Inflammatory macrophage treated with lipopolysaccharide for 4 hours (primary cell): ENCODE measurements at places on chromosomes 11 and 22.
A peak's percentile ranks its signal among the peaks of the same experiment; 100 is the strongest.

GRCh38 chr22:49494555-49494954, 333.1 kb downstream of the BRD1 start:
- DNase-seq = no peak

DNA sequence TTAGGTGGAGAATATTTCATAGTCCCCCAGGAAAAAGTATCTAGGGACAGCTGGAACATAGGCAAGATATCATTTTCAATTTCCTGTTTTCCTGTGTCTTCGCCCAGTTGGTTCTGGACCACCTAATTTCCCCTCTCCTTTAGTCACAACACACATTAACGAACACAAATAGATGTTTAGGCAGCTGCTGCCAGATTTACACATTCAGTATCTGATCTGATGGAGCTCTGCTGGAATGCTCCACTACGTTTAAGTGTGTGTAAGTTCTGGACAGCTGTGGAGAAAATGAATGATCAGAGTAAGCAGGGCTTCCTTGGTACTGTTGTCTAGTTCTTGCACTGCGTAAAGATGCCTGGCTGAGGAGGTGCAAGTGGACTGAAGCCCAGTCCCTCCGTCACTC, 36.1 kb upstream of the CLPB start:
- no peak for DNase-seq

- no peak for DNase-seq
These were observed 155.1 kb upstream of the SOX6 start for GRCh38 chr11:16511116-16512114.

- DNase-seq = no peak
These were observed 285.2 kb downstream of the METTL15 start for GRCh38 chr11:28393348-28393747.

DNA sequence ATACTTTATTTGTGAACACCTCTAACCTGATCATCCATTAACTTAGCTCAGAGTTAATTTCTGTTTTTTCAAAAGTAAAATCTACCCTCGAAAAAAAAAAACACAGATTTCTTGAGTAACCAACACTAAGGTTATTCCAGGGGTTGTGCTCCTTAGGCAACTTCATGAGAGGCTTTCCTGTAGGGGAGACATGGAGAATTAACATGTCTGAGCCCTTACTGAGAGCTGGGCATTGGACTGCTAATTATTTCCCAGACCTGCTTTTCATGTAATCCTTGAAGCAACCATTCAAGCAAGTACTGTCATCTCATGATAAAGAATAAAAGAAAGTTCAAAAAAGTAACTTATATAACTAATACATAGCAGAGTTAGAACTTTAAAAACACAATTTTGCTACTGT, 13.5 kb upstream of the UPB1 start:
- DNase-seq = no peak

DNA sequence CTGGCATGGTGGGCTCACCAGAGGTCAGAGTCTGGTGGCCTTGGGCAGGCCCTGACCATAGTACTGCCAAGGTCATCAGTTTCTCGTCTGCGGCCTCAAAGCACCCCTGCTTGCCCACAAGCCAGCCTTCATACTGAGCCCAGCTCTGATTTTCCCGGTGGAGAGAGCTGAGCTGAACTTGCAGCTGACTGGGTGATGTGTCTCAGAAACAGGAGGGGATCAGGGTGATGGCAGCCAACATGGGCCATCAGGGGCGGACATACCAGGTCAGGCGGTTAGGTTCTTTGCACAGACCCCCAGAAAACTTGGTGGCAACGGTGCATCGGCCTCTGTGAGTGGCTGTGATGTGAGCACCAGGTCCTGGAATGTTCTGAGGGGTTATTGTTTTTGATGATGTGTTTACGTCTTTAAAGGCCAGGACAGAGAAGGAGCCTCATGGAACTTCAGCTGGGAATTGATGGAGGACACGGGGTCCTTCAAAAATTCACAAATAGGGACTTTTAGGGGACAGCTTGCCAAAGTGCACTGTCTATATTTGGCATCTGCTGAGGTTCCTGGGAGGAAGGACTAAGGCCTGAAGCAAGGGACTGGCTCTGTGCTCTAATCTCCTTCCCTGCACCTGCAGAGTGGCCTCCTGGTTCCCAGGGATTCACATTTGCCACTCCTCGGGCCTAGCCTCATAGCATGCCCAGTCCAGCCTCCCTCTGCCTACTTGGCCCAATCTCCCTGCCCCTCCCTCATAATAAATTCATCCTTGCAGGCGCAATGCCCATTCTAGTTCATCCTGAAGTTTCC, 131.2 kb downstream of the OSBP2 start:
- no peak for DNase-seq

DNA sequence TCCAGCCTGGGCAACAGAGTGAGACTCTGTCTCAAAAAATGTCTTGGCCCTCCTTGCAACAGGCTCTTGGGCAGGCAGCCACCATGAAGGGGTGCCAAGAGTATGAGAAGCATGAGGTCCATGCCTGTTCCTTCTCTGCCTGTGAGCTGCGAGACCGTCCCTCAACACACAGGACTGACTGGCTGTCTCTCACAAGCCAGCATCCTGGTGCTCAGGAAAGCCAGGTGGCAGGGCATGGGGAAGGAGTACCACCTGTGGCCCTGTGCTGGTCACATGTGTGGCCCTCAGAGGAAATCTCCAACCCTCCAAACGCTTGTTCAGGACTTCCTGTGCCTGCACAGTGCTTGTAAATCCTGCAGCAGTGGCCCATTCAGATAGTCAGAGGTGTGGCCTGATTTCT, 83.2 kb downstream of the ATXN10 start:
- no peak for DNase-seq

DNA sequence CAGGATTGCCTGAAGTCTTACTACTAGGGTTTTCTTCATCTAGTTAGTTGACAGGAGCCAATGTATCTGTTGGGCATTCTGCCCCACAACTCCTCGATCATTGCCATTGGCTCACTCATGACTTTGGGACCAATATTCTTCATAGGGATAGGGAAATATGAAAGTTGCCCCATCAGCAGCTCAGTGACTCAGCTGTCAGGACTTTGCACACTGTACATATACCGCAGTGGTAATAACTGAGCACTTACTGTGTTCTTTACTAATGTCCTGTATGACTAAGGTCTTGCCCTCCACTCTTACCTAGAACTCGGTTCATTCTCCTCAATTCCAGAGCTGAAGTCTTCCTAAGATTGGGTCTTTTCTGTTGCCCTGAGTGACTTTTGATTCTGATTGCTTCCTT, 46.8 kb upstream of the PGR start:
- no peak for DNase-seq

- DNase-seq = no peak
These were observed 674.1 kb downstream of the OPCML start for GRCh38 chr11:132858223-132858622.

DNA sequence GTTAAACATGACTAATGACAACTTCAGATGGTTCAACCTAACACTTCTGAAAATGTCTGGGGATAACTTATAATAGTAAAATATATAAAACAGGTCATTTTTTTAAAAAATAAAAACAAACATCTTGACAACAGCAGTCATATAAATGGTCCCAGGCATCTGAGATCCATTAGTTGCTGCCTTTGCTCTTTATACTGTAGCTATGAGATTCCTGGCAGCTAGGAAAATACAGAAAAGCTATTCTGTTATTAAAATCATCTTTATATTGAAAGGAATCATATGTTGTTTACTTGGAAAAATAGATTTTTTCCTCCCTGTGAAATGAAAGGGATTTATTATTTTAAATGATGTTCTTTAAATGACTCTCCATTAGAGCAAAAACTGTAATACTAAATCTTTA, 55.7 kb upstream of the DEUP1 start:
- no peak for DNase-seq

GRCh38 chr11:130418756-130419155, 9.7 kb downstream of the ADAMTS8 start:
- DNase-seq = no peak

GRCh38 chr11:6249770-6250555, 9.7 kb upstream of the CCKBR start:
- no peak for DNase-seq

GRCh38 chr22:20862540-20862939, 3.7 kb downstream of the SNAP29 start:
- DNase-seq = no peak

- peak; percentile 88 for DNase-seq
These were observed 6.4 kb upstream of the CCDC86 start for GRCh38 chr11:60835534-60835846.

- no peak for DNase-seq
These were observed 219.3 kb upstream of the UBASH3B start for GRCh38 chr11:122436188-122436555.

GRCh38 chr11:128765571-128766549, 72.0 kb downstream of the FLI1 start:
- DNase-seq = no peak

GRCh38 chr22:47129902-47130635, 367.6 kb downstream of the TBC1D22A start:
- peak; percentile 42 for DNase-seq

DNA sequence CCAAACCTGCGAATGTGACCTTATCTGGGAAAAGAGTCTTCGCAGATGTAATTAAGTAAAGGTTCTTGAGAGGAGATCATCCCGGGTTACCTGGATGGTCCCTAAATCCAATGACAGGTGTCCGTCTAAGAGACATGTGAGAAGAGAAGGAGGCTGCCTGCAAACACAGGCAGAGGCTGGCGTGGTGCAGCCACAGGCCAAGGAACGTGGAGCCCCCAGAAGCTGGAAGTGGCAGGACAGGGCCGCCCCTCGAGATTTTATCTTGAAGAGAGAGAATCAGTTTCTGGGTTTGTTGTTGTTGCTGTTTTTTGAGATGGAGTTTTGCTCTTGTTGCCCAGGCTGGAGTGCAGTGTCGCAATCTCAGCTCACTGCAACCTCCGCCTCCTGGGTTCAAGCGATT, 33.6 kb downstream of the MRGPRD start:
- DNase-seq = no peak

GRCh38 chr11:128297805-128298204, 289.6 kb downstream of the ETS1 start:
- no peak for DNase-seq

- DNase-seq = no peak
These were observed 22.0 kb upstream of the MAPK1 start for GRCh38 chr22:21889251-21889990.

DNA sequence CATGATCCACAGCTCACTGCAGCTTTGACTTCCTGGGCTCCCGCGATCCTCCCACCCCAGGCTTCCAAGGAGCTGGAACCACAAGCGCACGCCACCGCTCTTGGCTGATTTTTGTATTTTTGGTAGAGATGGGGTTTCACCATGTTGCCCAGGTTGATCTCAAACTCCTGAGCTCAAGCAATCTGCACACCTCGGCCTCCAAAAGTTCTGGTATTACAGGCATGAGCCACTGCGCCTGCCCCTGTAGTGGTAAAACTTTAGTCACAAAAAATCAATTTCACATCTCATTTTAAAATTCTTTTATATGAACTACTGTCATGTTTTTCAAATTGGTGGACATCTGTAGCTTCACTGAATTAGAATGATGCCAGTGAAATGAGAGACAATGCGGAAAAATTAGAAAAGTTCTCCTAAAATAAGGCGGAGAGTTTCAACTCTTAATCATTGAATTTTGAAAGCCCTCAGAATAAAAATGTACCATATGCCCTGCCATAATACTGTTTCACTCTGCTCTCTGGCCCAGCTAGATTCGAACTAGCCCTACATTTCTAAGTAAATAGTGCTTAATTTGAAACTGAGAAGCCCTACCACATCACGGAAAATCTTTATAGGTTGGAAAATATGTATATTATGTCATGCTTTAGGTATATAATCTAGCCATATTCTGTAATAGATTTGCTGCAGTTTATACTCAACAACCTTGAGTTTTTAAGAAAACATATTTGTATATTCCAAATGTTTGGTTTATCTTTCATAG, 78.7 kb downstream of the HORMAD2 start:
- DNase-seq = no peak

- no peak for DNase-seq
These were observed 47.5 kb upstream of the PRDM11 start for GRCh38 chr11:45098929-45099328.

- no peak for DNase-seq
These were observed 1.3 kb upstream of the PAK1 start for GRCh38 chr11:77475206-77475605.

- no peak for DNase-seq
These were observed 231.3 kb downstream of the BUD13 start for GRCh38 chr11:116541460-116541859.

- no peak for DNase-seq
These were observed 105.9 kb downstream of the ARFGAP2 start for GRCh38 chr11:47070769-47071168.

GRCh38 chr22:30662040-30662439, 5.6 kb downstream of the DUSP18 start:
- no peak for DNase-seq

- no peak for DNase-seq
These were observed 6.4 kb downstream of the MUC5AC start for GRCh38 chr11:1163911-1164735.

DNA sequence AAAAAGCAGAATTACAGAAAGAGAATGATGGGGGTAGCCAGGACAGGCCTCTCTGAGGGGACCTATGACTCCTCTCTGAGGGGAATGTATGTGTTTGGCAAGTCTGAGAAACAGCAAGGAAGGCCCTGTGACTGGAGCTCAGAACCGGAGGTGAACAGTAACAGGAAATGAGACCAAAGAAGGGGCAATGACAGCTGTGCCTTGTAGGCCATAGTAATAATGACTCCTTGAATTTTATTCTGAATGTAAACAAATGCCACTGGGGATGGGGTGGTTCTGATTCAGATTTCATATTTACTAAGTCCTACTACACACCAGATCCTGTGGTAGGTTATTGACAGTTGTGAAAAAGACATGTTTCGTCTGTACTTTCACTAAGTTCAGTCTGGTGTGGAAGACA, 52.8 kb upstream of the APOA1 start:
- peak; percentile 38 for DNase-seq

GRCh38 chr11:73402834-73403185, 26.6 kb downstream of the RELT start:
- peak; percentile 42 for DNase-seq

GRCh38 chr11:61598374-61598773, 17.5 kb upstream of the SYT7 start:
- no peak for DNase-seq

GRCh38 chr11:27705873-27706820, 5.9 kb upstream of the BDNF start:
- no peak for DNase-seq

DNA sequence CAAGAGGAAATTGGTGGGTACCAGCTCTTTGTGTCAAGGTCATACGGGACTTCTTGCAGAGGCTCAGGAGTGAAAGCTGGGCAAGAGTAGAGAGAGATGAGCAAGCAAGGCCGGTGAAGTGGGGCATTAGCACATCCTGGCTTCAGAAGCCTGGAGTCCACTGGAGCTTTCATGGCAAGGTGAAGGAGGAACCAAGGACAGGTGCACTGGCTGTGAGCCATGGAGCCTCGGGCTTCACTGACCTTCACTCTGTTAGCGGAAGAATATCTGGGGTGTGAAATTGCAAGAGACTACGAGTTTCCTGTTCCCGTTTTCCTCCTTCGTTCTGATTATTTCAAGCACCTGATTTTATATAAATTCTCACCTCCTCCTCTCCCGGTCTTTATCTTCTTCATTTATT, 25.9 kb upstream of the ST14 start:
- no peak for DNase-seq

- no peak for DNase-seq
These were observed 1.6 kb upstream of the LRRC55 start for GRCh38 chr11:57180081-57180561.

- peak; percentile 72 for DNase-seq
These were observed 8.5 kb downstream of the YPEL4 start for GRCh38 chr11:57641011-57641807.

GRCh38 chr11:67282155-67282875, 6.8 kb upstream of the ANKRD13D start:
- DNase-seq = no peak
